Activated CD4-positive, alpha-beta memory T cell treated with anti-CD3 and anti-CD28 coated beads for 36 hours (primary cell): ENCODE measurements at places on chromosomes 2 and 18. TPM values are rescaled to one million over a fixed set of nuclear protein-coding genes. Genes with fewer than 3 reads are reported as not detected.
A peak's percentile ranks its signal among the peaks of the same experiment; 100 is the strongest.

GRCh38 chr2:144152817-144153271 lies 367.1 kb downstream of the ZEB2 start:
- no peaks in the 10 kb centered on the region for H3K4me1 ChIP-seq
- no peak overlapping the region for H3K27ac ChIP-seq
- no peaks in the 10 kb centered on the region for H3K36me3 ChIP-seq
- H3K27me3 ChIP-seq: no peaks in the 10 kb centered on the region
- no peak overlapping the region for H3K4me3 ChIP-seq

- DNase-seq: peak; percentile 37
- peak overlapping the region; percentile 89 for H3K4me3 ChIP-seq
- H3K27ac ChIP-seq: peak overlapping the region; percentile 94
- H3K4me1 ChIP-seq: peaks cover 56% of the 10 kb centered on the region
Measured at GRCh38 chr2:231781798-231782726, 980 bp upstream of the PDE6D start.

SLC23A3 gene
- total RNA-seq: 2.3 TPM

GRCh38 chr18:75395137-75395536 lies 32.4 kb downstream of the SMIM21 start:
- H3K27me3 ChIP-seq: peaks cover 16% of the 10 kb centered on the region
- no peaks in the 10 kb centered on the region for H3K4me1 ChIP-seq
- H3K4me3 ChIP-seq: no peak overlapping the region
- H3K27ac ChIP-seq: no peak overlapping the region
- no peaks in the 10 kb centered on the region for H3K36me3 ChIP-seq

ITPRIPL1 gene
- 30.2 TPM for total RNA-seq
